Hepatocyte (in vitro differentiated cells): ENCODE measurements at places on chromosomes 4 and X.
A peak's percentile ranks its signal among the peaks of the same experiment; 100 is the strongest.

DNA sequence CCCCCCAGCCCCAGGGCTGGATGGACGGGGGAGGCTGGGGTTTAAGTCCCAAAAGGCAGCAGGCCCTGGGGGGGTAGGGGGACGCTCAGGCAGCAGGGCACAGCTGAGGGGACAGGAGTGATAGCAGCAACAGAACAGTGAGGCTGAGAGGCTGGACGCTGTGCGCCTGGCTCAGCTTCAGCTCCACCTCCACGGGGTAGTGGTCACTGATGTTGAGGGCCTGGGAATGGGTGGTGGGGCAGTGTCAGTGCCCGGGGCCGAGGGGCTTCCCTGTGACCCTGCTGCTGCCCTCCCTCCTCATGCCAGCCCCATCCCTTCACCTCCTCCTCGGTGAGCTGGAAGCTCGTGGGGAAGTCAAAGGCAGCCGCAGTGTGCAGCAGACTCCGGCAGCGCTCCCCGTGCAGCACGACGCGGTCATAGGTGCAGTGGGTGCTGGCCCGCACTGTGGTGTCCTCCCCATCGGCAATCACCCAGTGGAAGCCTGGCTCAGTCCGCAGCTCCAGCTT is 4.5 kb downstream of the RPL10 start:
- peaks cover 3% of the 10 kb centered on the region for H3K36me3 ChIP-seq
- peak; percentile 5 for DNase-seq
- no peak overlapping the region for H3K27ac ChIP-seq
- H3K4me3 ChIP-seq, result no peak overlapping the region
- peaks cover 4% of the 10 kb centered on the region for H3K4me1 ChIP-seq
- H3K27me3 ChIP-seq, result no peaks in the 10 kb centered on the region

DNA sequence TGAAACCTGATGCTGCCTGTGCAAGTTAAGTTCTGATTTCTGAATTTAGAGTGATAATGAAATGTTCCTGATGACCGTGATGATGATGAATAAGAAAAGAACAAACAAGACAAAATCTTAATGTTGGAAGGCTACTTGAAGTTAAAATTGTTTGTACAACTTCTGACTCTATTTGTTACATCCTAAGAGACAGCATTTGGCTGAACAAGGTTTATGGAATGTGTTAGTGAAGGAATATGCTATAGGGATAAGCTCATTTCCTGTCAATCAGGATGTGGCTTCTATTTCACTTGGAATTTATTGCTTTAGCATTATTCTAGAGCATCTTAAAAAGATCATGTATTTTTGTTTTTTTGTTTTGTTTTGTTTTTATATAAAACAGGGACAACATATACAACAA is 267.5 kb downstream of the FAT4 start:
- no peak overlapping the region for H3K27ac ChIP-seq
- no peak for DNase-seq
- no peaks in the 10 kb centered on the region for H3K4me1 ChIP-seq
- no peak overlapping the region for H3K4me3 ChIP-seq

DNA sequence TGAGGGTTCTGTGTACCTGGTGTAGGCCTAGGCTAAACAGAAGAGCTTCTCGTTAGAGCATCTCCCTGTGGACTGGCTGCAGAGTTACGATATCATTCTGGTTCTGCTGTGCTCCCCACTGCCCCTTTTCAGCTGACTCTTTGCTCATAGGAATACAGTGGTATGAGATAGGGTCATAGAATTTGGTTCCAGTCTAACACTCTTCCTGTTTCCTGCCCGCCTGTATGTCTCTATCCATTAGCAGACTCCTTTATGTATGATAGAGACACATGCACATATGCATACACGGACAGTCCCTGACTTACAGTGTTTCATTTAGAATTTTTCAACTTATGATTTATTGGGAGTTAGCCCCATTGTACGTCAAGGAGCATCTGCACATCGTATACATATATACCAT is 15.3 kb downstream of the RNF4 start:
- DNase-seq, result no peak
- H3K4me3 ChIP-seq, result no peak overlapping the region
- H3K36me3 ChIP-seq, result no peaks in the 10 kb centered on the region
- H3K27me3 ChIP-seq, result no peaks in the 10 kb centered on the region

- no peak overlapping the region for H3K27ac ChIP-seq
- no peak overlapping the region for H3K4me3 ChIP-seq
- no peaks in the 10 kb centered on the region for H3K36me3 ChIP-seq
- H3K4me1 ChIP-seq, result no peaks in the 10 kb centered on the region
- no peaks in the 10 kb centered on the region for H3K27me3 ChIP-seq
- no peak for DNase-seq
Observed at GRCh38 chr4:19508442-19508841, 743.3 kb upstream of the SLIT2 start.

- H3K27me3 ChIP-seq, result no peaks in the 10 kb centered on the region
- no peak for DNase-seq
- H3K36me3 ChIP-seq, result no peaks in the 10 kb centered on the region
- H3K4me3 ChIP-seq, result no peak overlapping the region
Observed at GRCh38 chrX:152259150-152259549, 120.8 kb upstream of the MAGEA10 start.

DNA sequence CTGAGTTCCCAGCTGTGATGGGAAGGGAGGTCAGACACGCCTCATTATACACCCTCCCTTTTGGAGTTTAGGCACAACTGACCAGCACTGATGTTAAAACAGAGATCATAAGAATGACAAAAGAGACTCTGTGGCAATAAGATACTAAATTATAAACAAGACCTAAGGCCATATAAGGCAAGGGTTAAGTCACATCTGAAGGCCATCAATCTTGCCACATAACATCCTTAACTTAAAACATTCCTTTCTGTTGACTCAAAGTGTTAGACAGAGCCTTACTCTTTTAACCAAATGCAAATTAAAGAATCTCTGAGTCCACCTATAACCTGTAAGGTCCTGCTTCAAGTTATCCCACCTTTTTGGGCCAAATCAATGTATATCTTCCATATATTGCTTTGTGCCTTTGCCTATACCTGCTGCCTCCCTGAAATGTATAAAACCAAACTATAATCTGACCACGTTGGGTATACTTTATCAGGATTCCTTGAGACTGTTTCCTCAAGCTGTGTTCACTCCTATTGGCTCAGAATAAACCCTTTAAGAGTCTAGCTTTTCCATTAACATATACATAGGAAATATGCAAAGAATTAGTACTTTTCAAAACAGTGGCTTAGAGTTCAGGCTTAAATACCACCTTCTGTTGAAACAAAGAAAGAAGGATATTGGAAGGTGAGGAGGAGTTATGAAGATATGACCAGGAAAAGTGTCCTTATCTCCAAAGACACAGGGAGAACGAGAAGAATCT is 214.4 kb upstream of the PPP1R2C start:
- H3K36me3 ChIP-seq, result no peaks in the 10 kb centered on the region
- H3K4me1 ChIP-seq, result peaks cover 9% of the 10 kb centered on the region
- DNase-seq, result no peak
- H3K27me3 ChIP-seq, result no peaks in the 10 kb centered on the region
